K562 (cell line): ENCODE measurements at places on chromosomes 1 and 21. TPM values are rescaled to one million over a fixed set of nuclear protein-coding genes. Genes with fewer than 3 reads are reported as not detected.

- DNase-seq, result no peak
Observed at GRCh38 chr1:43537423-43538142, 6.9 kb downstream of the PTPRF start.

- DNase-seq, result no peak
Observed at GRCh38 chr1:116726872-116727820, 27.1 kb upstream of the CD2 start.

SLC35F3 gene
- 0.07 and 0.11 TPM in 2 replicates for total RNA-seq

GRCh38 chr1:23722652-23723051 is 20.6 kb upstream of the ELOA start:
- DNase-seq, result no peak
